ENCODE measurements at places on chromosomes 16 and 17.

DNA sequence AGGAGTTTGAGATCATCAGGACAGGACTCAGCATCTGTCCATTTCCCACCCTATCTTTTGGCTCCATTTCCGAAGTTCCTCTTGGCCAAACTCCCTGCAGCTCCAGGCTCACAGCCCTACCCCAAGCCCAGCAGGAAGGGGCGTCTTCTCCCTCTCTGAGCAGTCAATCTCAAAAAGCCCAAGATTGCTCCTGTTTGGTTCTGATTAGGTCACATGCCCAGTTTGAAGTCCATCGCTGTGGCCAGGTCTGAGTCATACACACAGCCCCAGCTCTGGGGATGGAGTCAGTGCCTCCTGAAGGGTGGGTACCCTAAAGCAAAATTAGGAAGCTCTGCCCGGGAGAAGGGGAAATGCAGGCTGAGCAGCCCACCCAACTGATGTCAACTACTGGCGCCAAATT, 23.9 kb downstream of the SNX20 start:
- DNase-seq: no peak

DNA sequence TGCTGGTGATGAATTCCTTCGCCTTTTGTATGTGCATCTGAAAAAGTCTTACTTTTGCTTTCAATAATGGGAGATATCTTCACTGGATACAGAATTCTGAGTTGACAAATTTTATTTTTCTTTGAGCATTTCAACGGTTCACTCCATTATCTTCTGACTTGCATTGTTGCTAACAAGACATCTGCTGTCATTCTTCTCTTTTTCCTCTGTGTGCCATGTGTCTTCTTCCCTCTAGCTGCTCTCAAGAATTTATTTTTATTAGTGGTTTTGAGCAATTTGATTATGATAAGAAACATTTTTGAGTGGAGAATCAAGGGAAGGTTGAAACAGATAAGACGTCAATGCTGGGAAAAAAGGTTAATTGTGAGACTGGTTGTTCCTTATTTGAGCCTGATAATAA, 471.8 kb downstream of the CDH13 start:
- DNase-seq: no peak

GRCh38 chr17:42809250-42809649, 10.6 kb downstream of the CNTD1 start:
- no peak for DNase-seq

DNA sequence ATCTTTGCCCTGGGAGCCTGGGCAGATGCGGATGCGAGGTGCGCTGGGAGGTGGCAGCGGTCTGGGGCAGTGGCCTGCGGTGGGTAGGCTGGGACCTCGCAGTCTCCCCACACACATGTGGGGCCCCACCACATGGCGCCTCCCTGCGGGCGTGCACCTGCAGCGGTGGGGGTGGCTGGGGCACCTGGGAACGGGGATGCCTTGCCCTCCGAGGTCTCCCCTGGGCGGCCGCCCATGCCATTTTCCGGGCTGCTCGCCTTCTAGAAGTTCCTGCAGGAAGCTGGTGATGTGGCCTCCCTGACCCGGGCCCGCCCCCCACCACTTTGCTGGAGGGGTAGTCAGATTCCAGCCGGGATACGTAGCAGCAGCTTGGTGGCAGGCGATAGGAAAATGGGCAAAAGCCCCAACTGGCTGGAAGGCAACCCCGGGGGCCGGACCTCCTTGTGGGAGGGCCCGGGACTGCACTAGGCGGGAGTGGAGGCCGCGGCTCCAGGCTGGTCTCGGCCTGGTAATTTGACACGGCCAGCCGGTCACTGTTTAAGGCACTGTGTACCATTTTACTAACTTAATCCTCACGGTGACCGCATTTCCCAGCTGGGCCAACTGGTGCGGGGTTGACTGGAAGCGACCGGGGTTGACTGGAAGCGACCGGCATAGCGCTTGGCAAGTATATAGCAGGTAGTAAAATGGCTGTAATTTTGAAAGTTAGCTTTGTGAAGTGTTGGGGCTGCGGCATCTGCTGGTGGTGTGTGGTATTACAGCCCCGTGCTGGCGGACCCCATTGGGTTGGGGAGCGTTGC, 38.5 kb downstream of the IGF2BP1 start:
- peak; percentile 18 for DNase-seq

DNA sequence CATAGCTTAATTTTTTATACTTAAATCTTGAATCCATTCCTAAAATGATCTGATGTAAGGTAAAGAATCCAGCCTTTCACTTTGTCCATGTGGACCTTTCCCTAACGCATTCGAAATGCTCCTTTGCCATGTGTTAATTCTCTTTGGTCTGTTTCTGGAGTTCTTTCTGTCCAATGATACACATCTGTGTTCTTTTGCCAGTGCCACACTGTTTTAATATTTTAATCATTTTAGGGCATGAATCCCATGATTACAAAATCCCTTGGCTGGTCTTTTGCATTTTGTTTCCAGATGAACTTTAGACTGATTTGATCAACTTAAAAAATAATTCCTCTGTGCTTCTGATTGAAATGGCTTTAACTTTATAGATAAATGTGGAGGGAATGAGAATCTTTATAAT, 74.1 kb downstream of the NTN1 start:
- DNase-seq: no peak

GRCh38 chr16:86637744-86638143, 59.4 kb downstream of the FOXL1 start:
- DNase-seq: no peak

DNA sequence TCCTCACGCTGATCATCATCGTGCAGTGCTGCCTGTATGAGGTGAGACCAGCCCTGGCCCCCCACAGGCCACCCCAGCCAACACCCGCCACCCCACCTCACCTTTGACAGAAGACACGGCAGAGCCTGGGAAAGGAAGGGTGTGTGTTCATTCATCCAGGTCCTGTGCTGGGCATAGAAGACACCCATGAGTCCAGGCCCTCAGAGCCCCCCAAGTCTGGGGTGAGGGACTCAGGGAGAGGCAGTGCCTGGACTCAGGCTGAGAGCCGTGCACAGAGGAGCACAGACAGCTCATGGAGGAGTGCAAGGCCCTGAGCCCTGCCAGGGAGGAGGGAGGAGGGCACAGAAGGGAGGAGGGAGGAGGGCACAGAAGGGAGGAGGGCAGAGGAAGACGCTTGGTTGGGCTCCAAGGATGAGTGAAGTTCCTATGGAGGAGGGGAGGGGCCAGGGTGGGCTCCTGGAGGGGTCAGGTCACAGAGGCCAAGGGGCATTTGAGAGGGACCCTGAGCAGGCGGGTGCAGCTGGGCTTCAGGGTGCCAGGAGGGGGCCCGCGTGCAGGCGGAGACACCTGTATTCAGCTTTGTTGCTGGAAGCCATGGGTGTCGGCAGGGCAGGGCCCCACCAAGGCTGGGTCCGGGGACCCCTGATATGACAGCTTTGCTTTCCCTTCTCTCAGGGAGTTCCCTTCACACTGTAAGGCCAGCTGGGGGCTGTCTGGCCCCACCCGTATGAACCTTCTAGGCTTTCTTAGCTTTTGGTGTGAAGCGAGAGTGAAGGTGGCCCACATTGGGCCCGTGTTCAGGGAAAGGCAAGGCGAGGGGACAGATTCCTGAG, 11.4 kb downstream of the TAX1BP3 start:
- DNase-seq: no peak

- no peak for DNase-seq
These were observed 3.4 kb upstream of the PRSS8 start for GRCh38 chr16:31138621-31139578.

Measured in CD4-positive, alpha-beta T cell (primary cell).